NCI-H524 treated with DMSO at 0.1 percent for 48 hours (cell line): ENCODE measurements at places on chromosomes 4 and X.

GRCh38 chr4:169050881-169051760, 41.1 kb upstream of the CBR4 start:
- DNase-seq, result no peak

DNA sequence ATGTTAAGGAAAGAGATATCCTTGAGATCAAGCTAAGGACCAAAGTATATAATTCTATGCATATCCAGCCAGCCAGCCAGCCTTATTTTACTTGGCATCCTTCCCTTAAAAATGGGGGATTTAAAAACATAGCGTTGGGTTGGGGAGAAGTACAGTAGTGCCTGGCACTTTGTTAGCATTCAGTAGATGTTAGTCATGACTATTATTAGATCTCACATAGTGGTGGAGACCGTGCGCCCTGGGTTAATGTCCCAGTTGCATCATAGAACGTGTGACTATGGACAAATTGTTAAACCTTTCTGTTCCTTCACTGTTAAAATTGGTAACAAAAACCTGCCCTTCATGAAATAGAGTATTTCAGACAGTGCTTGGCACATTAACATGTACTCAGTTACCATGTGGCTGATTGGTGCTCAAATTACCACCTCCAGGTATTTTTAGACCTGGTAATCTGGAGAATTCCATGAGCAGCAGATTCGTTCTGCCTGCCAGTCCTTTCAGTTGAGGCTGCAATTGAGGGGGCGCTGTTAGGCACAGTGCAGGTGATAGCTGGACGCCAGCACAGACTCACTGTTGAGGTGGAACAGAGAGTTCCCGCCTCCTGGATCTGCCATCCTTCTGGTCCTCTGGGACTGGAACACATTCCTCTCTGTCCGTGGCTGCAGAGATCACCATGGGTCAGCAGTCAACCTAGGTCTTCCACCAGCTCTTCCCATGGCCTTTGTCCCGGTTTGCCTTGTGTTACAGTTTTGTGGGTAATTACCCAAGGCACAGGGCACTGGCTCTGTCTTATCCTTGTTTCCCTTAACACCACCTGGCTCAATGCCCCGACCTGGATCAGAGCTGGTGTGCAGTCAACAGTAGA, 31.7 kb downstream of the RBBP7 start:
- DNase-seq, result no peak

DNA sequence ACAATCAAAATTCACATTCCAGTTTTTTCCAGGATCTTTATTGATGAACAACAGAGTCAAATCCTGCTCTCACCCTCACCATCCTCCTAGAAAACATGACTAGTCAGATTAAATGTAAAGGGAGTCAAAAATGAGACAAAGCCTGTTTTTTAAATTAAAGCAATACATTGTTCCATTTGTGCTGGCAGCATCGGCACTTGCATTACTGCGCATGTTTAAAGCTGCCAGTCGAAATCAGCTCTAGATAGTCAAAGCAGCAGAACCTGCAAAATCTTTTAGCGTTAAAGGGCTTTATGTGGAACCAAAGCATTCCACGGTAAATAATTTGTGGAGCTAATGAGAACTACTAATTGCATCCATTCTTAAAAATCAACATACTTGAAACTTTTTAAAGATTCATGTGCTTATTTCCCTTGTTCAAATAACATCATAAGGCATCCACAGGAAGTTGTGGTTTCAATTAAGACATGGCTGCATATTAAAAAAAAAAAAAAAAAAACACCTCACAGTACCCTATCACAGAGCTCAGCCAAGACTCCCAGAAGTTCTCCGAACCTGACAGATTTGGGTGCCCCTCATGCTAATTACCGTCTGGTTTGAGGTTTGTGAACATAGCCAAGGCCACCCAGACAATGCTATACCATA, 82.2 kb downstream of the SH3KBP1 start:
- no peak for DNase-seq

- DNase-seq, result peak; percentile 74
Observed at GRCh38 chr4:26235500-26235899, 85.3 kb upstream of the RBPJ start.

DNA sequence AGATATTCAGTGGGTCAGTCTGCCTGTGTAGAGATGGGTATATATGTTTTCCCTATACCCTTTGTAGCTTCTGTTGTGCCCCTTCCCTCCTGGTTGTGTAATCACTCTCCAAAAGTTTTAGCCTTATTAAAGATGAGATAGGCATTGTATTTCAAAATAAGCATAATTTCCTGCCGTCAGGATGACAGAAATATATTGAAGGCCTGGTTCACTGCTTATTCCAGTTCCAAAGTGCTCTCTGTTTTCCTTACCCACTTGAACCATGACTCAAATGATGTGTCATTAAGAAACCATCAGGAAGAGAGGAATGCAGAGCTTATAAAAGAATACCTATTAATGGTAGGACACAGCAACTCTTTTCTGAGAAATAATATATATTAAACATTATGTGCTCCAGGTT, 178.5 kb downstream of the GABRB1 start:
- no peak for DNase-seq

DNA sequence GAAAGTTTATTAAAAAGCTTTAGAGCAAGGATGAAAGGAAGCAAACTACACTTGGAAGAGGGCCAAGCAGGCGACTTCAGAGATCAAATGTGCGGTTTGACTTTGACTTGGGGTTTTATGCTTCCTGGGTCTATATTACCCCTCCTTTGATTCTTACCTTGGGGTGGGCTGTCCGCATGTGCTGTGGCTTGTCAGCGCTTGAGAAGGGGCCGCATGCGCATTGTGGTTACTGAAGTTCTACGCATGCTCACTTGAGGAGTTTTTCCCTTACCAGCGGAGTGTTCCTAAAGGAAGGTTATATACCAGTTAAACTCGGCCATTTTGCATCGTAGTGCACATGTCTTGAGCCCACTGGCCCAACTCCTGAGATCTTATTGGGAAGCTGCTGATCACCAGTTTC, 9.9 kb downstream of the ZNF157 start:
- no peak for DNase-seq

DNA sequence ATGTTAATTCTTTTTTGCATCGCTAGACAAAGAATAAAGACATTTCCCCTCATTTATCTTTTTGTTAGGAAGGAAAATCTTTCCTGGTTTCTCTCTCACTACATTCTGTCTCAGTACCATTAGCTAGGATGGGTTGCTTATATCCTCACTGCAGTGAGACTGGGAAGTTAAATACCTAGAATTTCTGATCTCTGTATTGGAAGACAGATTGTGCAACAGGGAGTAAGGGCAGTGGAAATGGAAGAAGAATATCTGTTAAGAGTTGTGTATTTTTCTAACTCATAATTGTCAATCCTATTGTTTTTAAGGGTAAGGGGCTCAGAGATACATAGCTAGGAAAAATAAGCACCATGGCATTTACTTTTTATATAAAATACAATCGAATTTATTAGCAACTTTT, 19.6 kb downstream of the PTPN13 start:
- no peak for DNase-seq

- DNase-seq, result no peak
Observed at GRCh38 chr4:61860376-61860775, 660.2 kb downstream of the ADGRL3 start.

DNA sequence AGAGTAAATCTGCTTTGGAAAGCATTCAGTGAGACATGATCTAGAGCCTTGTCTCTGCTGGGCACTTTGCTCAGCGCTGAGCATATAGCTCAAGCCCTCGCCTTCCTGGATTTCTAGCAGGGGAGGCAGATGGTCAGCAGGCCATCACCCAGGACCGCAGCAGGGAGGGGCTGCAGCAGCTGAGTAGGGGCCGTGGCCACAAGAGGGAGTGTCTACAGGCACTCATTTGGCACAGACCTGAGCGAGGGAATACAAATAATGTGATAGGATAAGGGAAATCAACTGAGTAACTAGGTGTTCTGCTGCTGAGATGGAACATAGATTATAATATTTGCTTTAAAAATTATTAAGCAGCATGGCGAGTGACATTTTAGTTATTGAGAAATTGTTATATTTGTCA, 30.2 kb downstream of the OFD1 start:
- peak; percentile 13 for DNase-seq

- DNase-seq, result no peak
Observed at GRCh38 chr4:148845609-148846008, 403.4 kb upstream of the NR3C2 start.

GRCh38 chr4:108922191-108922590, 159.3 kb upstream of the ETNPPL start:
- no peak for DNase-seq

- no peak for DNase-seq
Observed at GRCh38 chrX:34659575-34659974, 2.5 kb upstream of the TMEM47 start.

DNA sequence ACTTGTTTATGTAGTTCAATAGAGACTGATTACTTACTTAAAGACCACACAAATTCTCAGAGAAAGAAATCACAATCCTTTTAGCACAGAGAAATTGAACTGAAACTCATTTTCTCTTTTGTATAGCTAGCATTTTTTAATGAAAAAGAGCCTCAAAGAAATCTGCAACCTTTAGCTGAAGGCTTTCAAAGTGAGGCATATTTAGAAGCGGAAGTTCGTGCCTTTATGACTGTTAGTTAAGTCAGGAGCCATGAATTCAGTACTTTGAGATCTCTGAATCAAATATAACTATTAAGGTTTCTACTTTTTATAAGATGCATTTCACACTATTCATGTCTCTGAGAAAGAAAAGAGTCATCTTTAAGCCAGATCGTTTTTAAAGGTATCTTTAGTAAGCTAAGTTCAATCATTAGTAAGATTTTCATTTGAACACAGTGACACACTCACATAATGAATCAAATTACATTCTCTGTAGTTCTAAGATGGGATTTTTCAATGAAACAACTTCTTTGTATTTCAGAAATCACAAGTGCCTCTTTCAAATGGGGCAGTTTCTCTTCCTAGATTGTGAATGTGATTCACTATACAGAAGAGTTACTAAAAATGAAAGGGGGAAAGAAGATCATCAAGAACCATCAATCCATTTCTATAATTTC, 61.4 kb downstream of the SMARCA1 start:
- no peak for DNase-seq

GRCh38 chr4:81366779-81367178, 104.9 kb downstream of the RASGEF1B start:
- no peak for DNase-seq

DNA sequence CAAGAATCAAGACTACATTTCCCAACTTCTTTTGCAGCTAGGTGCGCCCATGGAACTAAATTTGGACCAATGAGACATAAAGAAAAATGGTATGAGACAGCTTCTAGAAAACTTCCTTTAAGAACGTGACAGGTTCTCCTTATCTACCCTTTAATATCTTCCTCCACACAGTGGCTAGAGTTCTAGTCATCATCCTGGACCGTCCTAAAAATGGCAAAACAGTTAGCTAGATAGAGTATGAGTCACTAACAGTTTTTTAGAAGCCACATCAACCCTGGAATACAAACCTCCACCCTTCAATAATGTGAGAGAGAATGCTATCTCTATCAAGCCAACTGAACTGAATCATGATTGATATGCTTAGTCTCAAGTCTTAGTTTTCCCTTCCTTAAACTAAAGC, 267.9 kb upstream of the SLC7A11 start:
- DNase-seq, result no peak

DNA sequence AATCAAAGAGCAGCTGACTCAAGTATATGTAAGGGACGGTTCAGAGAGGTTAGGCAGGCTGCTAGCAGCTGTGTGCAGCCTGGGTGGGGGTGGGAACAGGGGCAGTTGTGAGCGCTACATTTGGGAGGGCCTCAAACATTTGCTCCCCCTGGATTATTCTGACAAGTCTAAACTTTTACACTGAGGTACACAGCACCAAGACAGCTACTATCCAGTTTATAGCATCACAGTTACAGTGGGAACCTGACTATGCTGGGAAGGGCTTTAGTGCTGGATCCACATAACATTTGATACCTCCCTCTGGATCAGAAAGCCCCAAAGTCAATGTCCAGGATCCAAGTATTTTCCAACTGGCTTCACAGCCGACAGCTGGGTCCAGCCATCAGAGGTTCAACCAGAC, 55.8 kb upstream of the GIMD1 start:
- DNase-seq, result no peak

DNA sequence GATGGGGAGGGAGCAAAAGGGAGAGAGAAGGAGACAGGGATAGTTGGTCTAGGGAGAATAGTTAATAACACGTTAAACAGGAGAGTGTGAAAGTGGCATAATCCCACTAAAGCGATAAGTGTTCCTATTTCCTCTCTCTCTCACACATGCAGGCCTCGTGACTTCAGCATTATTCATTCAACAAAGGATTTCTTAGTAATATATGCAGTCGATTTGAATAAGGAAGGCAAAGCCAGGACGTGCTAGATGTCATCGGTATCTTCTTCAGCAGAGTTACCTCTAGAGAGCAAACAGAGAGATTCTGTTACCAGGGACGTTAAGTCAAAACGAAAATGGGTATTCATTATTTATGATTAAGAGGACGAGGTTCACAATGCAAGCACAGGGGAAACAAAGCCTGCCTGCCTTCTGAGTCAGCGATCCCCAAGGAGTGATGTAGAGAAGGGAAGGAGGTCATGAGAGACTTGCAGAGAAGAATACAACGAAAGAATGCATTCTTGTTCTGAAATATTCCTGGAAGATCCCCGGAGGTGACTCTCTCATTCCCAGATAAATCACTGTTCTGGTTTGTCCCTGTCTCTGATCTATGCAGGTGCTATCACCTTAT, 1048.4 kb downstream of the NLGN4X start:
- DNase-seq, result no peak

- no peak for DNase-seq
Observed at GRCh38 chr4:168071304-168071703, 21.0 kb upstream of the ANXA10 start.

DNA sequence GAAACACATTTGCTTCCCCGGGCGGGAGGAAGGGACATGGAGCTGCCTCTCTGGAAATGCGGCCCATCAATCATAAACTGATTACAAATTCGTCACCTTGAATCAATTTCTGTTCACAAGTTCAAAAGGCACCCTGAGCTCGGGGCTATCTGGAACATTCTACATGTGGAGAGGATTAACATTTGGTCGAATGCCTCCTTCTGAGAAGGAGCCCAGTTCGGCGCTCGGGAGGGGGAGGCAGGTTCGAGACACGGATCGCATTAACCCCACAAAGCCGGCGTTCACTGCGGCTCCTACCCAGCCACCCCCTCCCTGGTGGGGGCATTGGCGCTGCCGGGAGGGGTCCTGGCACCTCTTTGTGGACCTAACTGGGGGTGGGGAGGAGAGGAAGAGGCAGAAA, 108.0 kb downstream of the CPZ start:
- no peak for DNase-seq

- no peak for DNase-seq
Observed at GRCh38 chrX:154408659-154409221, 314 bp downstream of the DNASE1L1 start.

DNA sequence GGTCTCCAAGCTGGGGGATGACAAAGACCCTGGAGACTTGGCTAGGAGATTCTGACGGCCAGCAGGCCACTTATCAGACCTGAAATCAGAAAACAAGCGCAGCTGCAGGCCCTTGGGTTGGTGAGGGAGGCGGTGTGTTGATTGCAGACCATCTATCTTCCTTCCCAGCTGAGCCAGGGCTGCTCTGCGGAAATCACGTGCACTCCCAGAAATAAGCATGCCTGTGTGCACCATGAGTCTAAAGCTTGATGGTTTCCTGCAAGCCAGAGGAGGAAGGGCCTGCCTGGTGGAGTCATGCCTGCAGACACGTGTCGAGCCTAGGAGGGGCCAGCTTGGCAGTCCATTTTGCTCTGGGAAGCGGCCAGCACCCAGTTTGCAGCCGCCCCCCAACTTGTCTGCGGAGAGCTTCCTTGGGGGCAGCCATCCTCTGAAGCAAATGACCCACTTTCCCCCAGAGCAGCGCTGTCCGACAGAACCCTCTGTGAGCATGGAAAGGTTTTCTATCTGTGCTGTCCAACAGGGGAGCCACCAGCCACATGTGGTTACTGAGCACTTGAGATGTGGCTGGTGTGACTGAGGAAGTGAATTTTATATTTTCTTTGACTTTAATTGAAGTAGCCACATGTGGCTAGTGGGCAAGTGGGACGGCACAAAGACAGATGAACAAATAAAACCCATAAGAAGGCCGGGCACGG, 175.7 kb upstream of the BCOR start:
- no peak for DNase-seq
